Activated T-cell treated with anti-CD3 and anti-CD28 coated beads for 4 hours (primary cell): ENCODE measurements at places on chromosomes 1 and 21.

- DNase-seq: no peak
These were observed 1485.9 kb downstream of the PLA2G4A start for GRCh38 chr1:188314557-188315137.

DNA sequence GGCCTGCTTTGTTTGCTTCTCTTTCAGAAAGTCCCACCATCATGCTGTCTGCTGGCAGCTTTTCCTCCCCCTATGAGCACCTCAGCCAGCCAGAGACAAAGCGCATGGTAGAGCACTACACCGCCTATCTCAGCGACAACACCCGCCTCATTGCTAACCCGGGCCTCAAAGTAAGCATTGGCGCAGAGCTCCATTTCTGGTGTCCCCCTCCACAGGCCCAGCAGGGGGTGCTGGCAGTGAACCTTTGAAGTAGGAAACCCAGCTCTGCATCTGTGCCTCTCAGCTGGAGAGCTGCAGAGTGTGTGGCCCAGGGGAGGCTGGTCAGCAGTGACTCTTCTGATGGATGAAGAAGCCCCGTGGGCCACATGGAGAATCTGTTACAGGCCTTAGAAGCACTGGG, 81.2 kb upstream of the RAVER2 start:
- DNase-seq: no peak

DNA sequence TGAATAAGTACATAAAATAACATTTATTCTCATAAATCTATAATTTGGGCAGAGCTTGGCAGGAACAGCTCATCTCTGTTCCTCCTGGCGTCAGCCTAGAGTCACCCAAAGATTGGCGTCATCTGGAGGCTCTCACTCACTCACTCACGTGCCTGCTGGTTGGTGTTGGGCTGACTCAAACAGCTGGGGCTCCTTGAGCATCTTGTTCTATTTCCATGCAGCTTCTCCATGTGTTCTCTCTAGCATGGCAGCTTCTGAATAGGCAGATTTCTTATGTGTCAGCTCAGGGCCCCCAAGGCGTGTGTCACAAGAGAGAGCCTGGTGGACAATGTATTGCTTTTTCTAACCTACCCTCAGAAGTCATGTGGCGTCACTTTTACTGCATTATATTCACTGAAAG, 70.6 kb upstream of the RAB3GAP2 start:
- DNase-seq: no peak

GRCh38 chr1:117932576-117932975, 3.0 kb downstream of the WDR3 start:
- no peak for DNase-seq

DNA sequence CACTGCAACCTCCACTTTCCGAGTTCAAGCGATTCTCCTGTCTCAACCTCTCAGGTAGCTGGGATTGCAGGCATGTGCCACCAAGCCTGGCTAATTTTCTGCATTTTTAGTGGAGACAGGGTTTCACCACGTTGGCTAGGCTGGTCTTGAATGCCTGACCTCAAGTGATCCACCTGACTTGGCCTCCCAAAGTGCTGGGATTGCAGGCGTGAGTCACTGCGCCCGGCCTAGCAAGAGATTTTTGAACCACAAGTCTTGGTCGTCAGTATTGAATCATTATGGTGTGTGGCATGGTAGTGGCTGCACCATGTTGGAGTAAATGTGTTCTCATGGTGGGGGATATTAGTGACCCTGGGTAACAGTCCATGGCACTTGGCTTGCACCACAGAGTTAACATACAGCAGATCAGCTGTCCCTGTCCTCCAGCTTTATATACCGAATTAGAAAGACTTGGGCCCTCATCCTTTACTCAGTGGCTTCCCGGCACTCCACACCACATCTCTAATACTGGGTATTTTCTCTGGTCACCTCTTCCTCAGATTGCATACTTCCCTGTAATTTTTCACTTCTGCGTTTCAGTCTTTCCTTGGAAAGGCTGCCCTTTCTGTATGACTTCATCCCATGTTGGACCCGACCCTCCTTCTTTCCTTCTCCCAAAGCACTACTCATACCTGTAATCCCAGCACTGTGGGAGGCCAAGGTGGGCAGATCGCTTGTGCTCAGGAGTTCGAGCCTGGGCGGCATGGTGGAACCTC, 25.1 kb downstream of the AK4 start:
- no peak for DNase-seq
